Prostate gland (tissue), 2 donors: ENCODE measurements at places on chromosomes 1 and 21.

DNA sequence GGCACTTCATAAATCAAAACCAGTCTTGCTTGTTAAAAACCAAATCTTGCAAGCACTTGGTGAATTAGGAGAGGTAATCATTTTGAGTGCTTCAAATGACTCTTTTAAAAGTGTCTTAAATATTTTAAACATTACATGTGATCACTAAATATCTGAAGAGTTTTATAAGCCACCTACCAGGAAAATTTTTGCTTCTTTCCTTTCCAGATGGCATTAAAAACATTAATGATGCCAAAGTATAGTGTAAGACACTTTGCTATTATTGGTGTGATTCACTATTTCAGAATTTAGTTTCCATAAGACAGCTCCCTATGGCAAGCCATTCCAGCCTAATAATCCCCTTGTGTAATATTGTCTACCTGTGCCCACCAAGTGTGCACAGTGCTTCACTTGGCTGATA, 548.8 kb upstream of the ADAMTS5 start:
- H3K27me3 ChIP-seq: no peaks in the 10 kb centered on the region
- no peak overlapping the region for H3K27ac ChIP-seq
- no peaks in the 10 kb centered on the region for H3K36me3 ChIP-seq
- H3K4me1 ChIP-seq: no peaks in the 10 kb centered on the region
- DNase-seq: no peak

- DNase-seq: no peak
- H3K36me3 ChIP-seq: no peaks in the 10 kb centered on the region
- H3K27me3 ChIP-seq: no peaks in the 10 kb centered on the region
- no peaks in the 10 kb centered on the region for H3K4me1 ChIP-seq
Measured at GRCh38 chr1:6084781-6085495, 39.2 kb downstream of the KCNAB2 start.

- H3K27me3 ChIP-seq: no peaks in the 10 kb centered on the region
- H3K36me3 ChIP-seq: no peaks in the 10 kb centered on the region
- H3K4me3 ChIP-seq: no peak overlapping the region
- H3K27ac ChIP-seq: no peak overlapping the region
Measured at GRCh38 chr1:154533952-154534844, 24.3 kb downstream of the UBE2Q1 start.

GRCh38 chr21:43987509-43987908, 24.6 kb upstream of the TRAPPC10 start:
- H3K36me3 ChIP-seq: no peaks in the 10 kb centered on the region
- H3K27ac ChIP-seq: no peak overlapping the region
- no peaks in the 10 kb centered on the region for H3K27me3 ChIP-seq
- no peak for DNase-seq

DNA sequence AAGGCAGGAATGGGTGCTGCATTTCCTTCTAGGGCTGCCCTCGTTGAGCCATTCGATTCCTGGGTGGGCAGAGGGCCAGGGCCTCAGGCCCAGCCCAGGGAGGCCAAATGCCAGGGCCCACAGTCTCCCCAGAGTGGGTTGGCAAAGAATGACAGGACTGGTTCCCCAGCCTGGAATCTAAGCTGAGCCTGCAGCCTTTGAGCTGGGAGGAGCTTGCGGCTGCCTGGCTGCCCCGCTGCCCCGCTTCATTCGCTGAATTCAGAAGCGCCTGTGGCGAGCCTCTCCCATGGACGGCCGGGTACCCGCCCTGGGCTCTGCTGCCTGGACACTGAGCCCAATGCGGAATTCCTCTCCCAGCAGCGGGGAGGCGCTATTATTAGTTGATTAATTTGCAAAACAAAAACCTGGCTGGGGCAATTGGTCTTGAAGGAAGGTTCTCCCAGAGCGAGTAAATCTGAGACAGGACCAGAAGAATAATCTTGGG, 32.3 kb upstream of the TARDBP start:
- H3K27me3 ChIP-seq: no peaks in the 10 kb centered on the region
- DNase-seq: peak; percentile 84
- H3K4me3 ChIP-seq: peak overlapping the region; percentile 11
